Activated CD4-positive, alpha-beta memory T cell treated with anti-CD3 and anti-CD28 coated beads for 36 hours (primary cell): ENCODE measurements at places on chromosomes 16 and 17. TPM values are rescaled to one million over a fixed set of nuclear protein-coding genes. Genes with fewer than 3 reads are reported as not detected.
A peak's percentile ranks its signal among the peaks of the same experiment; 100 is the strongest.

CLEC19A gene
- total RNA-seq, result not detected

UMOD gene
- total RNA-seq, result not detected

HNF1B gene
- not detected for total RNA-seq

DNA sequence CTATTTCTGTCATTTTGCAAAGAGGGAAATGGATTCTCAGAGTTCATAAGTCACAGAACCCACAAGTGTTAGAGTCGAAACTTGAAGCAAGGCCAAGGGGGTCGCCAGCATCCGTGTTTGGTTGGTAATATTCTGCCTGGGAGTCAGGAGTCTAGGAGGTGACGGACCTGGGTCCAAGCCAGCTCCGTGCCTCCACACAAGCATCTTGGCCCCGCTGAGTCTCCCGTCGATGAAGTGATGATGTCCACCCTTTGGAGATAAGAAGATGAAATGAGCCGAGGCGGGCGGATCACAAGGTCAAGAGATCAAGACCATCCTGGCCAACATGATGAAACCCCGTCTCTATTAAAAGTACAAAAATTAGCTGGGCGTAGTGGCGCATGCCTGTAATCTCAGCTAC, 53.2 kb upstream of the TNRC6C start:
- DNase-seq, result no peak

- DNase-seq, result peak; percentile 29
Measured at GRCh38 chr16:48318630-48319029, 66.6 kb downstream of the SIAH1 start.

GRCh38 chr16:83473926-83474650, 333.7 kb upstream of the HSBP1 start:
- no peak for DNase-seq

- no peak for DNase-seq
Measured at GRCh38 chr17:3282901-3283300, 15.3 kb downstream of the OR3A1 start.

DNA sequence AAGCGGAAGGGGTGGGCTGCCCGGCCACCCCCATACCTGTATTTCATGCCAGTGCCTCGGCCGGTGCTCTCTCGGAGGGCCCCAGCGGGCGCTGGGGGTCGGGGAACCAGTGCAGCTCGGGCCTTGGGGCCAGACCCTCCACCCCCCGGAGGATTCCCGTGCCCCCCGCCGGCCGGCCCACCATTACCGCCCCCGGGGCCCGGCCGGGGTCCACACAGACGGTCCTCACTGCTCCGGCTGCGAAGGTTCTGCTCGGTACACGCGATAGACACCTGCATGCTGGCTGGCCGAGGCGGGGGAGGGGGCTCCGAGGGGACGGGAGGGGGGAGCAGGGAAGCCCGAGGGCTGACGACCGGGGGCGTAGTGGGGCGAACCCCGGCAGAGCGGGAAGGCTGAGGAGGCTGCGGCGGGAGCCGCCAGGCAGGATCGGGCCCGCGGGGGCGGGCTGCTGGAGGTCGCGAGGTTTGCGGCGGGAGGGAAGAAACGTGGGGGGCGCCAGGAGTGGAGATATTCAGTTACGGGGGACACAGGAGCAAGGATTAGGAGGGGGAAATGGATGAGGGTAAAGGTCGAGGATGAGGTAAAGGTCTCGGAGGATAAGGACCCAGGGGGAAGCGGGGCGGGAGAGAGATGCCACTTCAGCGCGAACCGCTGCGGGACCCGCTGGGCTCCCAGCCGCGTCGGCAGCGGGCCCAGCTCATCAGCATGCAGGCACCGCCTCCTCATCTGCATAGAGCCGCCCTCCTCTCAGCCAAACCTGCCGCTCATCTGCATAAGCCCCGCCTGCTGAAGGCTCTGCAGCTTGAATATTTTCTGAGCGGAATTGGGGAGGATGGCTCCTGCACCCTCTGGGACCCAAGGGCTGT, at the start of gene KCNAB3:
KCNAB3 (minus strand) TSS at position 699 of the 866 bp plus-strand sequence; CDS start at position 278, 421 bp downstream.
- peak; percentile 73 for DNase-seq

- DNase-seq, result no peak
Measured at GRCh38 chr16:15620611-15621195, 22.3 kb downstream of the MARF1 start.

DNA sequence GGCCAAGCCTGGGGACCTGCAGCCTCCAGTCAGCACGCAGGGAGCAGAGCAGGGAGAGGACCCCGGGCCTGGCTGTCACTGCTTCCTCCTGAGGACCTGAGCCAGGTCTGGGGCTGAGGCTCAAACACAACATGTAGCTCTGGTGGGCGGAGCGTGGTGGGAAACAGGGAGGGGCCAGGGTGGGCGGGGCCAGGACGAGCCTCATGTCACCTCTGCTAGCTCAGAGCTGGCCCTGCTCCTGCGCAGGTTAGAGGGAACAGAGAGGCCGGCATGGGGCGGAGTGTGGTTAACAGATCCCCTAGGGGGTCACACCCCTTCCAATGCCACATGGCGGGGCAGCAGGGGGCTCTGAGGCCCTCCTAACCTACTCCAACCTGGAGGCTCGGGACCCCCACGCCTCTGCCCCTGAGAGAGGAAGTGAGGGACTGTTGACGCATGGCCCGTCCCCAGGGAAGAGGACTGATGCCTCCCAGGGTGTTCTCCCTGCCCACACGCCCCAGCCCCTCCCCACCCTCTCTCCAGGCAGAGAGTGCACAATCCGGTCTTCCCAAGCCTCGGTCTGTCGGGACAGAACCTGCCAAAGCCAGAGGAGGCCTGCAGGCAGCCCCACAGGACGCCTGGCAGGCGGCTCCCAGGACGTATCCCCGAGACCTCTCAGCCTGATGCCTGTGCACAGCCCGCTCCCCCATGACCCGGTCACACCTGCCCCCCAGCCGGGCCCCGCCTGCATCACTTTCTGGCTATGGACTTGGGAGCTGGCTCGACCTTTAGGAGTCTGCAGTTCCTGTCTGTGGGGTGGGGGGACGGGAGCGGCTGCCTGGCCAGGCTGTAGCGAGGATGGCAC, 15.2 kb downstream of the PIEZO1 start:
- DNase-seq, result peak; percentile 48

DNA sequence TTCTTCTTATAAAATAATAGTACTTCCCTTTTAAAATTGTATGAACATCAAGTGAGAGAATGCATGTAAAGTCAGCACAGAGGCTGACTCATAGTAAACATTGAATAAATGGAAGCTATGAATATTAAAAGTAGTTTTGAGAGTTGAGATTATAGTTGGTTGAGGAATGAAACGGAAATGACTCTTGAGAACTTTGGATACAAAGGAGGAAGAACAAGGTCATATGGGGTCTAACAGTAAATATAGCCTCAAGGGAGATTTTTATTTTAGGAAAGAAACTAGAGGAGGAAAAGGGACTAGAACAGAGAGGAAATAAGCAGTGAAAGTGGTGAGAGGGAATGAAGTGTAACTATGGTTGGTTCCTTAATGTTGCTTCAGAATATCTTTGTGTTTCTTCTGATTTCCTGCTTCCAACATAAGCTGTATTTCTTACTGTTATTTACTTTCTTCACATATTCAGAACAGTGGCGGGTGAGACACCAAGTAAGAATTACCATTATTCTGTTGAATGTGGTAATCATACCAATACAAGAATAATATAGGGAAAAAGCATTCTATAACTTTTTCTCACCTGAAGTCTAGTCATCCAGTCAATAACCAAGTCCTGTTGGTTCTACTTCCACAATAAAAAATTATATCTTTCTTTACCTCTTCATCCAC, 165.1 kb downstream of the CHD9 start:
- no peak for DNase-seq

- DNase-seq, result no peak
Measured at GRCh38 chr16:65120831-65121721, 787 bp downstream of the CDH11 start.

RCVRN gene
- total RNA-seq, result not detected

GRCh38 chr17:5097101-5097834, 14.4 kb downstream of the ZNF232 start:
- peak; percentile 33 for DNase-seq

DNA sequence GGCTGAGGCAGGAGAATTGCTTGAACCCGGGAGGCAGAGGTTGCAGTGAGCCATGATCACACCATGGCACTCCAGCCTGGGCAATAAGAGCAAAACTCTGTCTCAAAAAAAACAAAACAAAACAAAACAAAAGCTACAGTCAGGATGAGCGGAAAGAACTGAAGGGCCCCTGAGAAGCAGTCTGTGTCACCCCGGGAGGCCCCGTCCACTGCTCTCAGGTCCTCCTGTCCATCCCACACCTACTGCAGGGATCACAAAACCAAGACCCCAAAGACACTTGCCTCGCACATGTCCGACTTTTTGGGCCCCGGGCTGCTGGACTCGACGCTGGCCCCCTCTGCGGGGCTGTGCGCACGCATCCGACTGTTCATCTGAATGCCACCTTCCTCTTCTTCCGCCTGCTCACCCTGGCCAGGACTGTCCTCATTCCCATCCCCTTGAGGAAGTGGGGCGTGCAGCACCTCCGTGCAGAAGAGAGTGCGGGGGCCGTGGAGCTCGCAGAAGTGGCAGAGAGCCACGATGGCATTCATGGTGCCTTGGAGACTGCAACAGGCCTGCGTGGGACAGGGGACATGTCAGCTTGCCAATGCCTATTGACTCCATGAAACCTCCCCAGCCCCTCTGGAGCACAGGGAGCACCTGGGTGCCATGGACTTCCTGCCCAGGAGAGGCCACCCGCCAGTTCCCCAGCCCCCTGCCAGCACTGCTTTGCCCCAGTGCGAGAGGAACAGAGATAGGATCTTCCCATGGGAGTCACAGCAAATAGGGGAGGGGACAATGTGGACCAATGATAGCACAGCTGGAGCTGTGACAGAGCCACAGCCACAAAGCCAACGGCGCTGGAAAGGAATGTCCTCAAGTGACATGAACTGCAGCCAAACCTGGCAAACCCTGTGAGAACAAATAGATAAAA, 9.1 kb downstream of the FLCN start:
- DNase-seq, result no peak

SEPTIN12 gene
- total RNA-seq, result not detected

- peak; percentile 24 for DNase-seq
Measured at GRCh38 chr17:12789075-12789480, 220 bp upstream of the ARHGAP44 start.

DNA sequence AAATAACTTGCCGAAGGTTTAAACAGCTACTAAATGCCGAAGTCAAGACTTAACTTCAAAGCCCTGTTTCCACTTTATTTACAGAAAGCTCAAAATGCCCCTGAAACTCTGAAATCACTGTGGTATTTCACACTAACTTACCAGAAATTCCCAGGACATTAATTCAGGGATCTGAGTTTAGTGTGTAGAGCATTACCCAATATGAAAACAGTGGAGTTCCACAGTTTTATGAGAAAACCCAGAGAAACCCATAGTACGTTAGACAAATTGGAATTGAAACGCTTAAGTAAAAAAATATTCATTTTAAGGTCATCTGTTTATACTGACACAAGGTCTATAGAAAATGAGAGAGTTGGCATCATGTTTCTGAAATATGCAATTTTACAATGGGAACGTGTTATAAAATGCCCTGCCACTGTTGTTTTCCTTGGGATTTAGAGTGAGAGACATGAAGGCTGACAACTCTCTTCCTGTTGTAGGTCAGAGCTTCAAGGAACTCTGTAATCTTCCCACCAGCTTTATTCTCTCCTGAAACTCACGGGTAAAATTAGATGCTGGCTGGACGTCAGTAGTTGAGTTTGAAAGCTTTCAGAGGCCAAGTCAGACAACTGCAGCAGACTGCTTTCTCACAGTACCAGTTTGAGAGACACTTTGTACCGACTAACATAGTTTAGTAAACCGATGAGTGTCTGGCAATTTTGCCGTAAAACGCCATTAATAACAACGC, 139.4 kb upstream of the TBX2 start:
- no peak for DNase-seq

C17orf67 gene
- total RNA-seq, result 3.6 TPM

- DNase-seq, result peak; percentile 76
Measured at GRCh38 chr17:82021107-82021899, 1.4 kb downstream of the CENPX start.

- DNase-seq, result no peak
Measured at GRCh38 chr17:970364-970763, 9.2 kb downstream of the NXN start.

DNA sequence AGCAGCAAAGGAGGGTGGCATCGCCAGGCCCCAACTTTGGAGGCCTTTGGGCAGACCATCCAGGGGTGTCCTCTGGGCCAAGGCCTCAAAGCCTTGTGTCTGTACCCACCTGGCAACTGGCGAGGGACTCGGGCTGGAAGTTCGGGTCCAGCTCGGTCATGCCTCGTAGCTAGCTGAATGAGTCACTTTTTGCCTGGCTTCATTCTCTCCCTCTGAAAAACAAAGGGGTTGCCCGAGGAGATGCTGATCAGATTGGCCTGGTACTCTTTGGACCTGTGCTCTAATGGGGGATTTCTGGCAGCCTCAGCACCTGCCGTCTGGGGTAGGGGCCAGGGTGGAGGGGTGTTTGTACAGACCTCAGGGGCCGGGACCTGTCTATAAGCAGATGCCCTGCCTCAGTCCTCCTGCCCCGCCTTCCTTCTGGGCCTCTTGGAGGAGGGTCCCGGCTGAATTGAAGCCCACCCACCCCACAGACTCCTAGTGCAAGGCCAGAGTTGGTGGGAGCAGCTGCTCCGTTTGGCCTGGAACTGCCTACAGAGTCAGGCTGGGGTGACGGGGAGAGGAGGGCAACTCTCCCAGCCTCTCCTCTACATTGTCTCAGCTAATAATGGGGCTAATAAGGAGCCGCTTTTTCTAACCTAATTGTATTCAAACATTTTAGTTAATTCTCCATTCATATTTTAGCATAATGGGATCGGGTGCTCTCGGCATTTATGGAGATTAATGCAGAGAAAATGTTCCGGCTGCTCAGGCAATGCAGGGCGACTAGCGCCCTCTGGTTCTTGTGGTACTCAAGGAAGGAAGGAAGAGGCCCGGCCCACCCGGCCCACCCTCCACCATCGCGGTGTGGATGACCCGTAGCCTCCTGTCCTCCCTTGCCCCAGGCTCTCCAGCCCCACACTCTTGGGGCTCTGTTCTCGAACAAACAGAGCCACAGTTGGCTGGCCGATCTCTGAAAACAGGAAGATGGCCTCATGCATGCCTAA, 21.4 kb upstream of the ABCC3 start:
- no peak for DNase-seq

DNA sequence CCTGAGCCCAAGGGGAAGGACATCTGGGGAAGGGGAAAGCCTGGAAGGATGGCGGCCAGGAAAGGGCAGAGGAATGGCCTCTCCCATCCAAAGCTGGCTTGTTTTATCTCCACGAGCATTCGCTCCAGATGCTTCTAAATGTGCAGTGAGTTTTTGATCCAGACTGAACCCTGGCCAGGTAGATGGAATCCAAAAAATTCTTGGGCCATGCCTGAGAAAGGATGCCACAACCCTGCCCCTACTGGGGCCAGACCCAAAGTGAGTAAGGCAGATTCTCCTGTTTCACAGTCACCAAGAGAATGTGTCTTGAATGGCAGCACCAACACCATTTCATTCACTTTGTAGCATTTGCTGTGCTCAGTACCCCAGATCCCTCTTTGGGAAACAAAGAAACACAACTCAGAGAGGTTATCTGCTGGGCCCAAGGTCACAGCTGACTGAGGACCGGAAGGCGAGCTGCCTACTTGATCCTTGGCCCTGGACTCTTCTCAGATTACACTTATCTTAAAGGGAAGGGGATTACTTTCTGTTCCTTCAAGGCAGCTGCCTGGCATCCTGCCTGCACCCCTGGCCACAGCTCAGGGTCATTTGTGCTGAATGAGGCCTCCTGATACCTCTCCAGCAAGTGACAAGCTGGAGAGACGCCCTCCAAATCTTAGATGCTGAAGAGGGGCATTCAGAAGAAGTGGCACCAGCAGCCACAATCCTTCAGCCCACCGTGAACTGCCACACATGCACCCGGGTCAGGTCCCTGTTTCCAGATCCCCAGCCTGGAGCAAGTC, 3.6 kb downstream of the LRRC75A start:
- no peak for DNase-seq

TBX21 gene
- total RNA-seq, result 57.7 TPM
